ENCODE measurements at places on chromosomes 7 and 10. TPM values are rescaled to one million over a fixed set of nuclear protein-coding genes. Genes with fewer than 3 reads are reported as not detected.

The ERVW-1 gene
- not detected for total RNA-seq

The CYP3A5 gene
- total RNA-seq: 0.24 TPM

The ORAI2 gene
- total RNA-seq: 31.0 TPM

The IFIT1B gene
- not detected for total RNA-seq

GRCh38 chr10:81848931-81849330 is 26.1 kb upstream of the NRG3 start:
- H3K4me1 ChIP-seq: no peaks in the 10 kb centered on the region
- H3K4me3 ChIP-seq: no peak overlapping the region
- no peak for DNase-seq
- no peaks in the 10 kb centered on the region for H3K36me3 ChIP-seq

GRCh38 chr7:52911326-52911725 is 124.1 kb upstream of the POM121L12 start:
- H3K36me3 ChIP-seq: no peaks in the 10 kb centered on the region
- H3K27ac ChIP-seq: no peak overlapping the region
- no peak for DNase-seq
- H3K4me3 ChIP-seq: no peak overlapping the region
- H3K4me1 ChIP-seq: no peaks in the 10 kb centered on the region
- no peaks in the 10 kb centered on the region for H3K27me3 ChIP-seq

DNA sequence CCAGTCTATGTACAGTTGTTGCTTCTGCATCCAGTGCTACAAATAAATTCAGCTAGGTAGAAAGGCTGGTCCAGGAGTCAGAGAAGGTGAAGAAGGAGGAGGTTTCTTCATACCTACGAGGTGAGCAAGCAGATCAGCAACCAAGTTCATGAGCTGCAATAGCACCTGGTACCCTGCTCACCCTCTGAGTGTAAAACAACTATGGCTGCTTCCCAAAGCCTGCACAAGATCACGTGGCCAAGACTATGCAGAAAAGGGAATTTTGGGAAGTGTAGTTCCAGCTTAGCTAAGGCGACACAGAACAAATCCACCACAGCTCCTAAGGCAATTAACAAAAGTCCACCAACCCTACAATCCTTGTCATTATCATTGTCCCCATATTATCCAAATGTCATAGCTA is 95.9 kb upstream of the AUTS2 start:
- H3K27me3 ChIP-seq: peaks cover 5% of the 10 kb centered on the region
- no peak overlapping the region for H3K4me3 ChIP-seq
- no peak for DNase-seq
- no peaks in the 10 kb centered on the region for H3K36me3 ChIP-seq
- peaks cover 6% of the 10 kb centered on the region for H3K4me1 ChIP-seq
- no peak overlapping the region for H3K27ac ChIP-seq

- H3K4me1 ChIP-seq: no peaks in the 10 kb centered on the region
- no peak for DNase-seq
- H3K36me3 ChIP-seq: no peaks in the 10 kb centered on the region
- no peak overlapping the region for H3K27ac ChIP-seq
Observed at GRCh38 chr10:125291836-125292235, 131.5 kb upstream of the CTBP2 start.

DNA sequence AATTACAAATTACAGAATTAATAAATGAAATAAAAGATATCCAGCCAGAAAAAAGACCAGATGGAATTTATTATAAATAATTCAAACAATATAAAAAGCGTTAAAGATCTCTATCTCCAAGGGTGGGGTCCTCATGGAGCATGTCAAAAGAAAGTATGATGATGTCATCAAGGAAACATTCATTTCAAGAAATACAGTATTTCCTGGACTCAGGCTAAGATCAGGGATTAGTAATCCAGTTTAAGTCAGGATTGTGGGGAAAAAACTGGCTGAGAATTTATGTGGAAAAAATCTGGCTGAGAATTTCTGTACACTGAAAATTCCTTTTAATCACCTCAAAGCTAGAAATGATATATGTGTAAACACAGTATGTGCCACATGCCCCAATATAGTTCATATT is 1075.3 kb downstream of the XPNPEP1 start:
- H3K4me1 ChIP-seq: no peaks in the 10 kb centered on the region
- no peaks in the 10 kb centered on the region for H3K36me3 ChIP-seq
- DNase-seq: no peak
- no peak overlapping the region for H3K4me3 ChIP-seq

GRCh38 chr10:81575036-81575435 is 300.0 kb upstream of the NRG3 start:
- peak; percentile 9 for DNase-seq
- no peaks in the 10 kb centered on the region for H3K36me3 ChIP-seq
- no peak overlapping the region for H3K4me3 ChIP-seq
- H3K4me1 ChIP-seq: no peaks in the 10 kb centered on the region
- H3K27ac ChIP-seq: no peak overlapping the region

- no peak for DNase-seq
- H3K4me3 ChIP-seq: peak overlapping the region; percentile 56
- peaks cover 51% of the 10 kb centered on the region for H3K4me1 ChIP-seq
- H3K27me3 ChIP-seq: no peaks in the 10 kb centered on the region
Observed at GRCh38 chr7:94511718-94512117, 2.1 kb downstream of the CASD1 start.

DNA sequence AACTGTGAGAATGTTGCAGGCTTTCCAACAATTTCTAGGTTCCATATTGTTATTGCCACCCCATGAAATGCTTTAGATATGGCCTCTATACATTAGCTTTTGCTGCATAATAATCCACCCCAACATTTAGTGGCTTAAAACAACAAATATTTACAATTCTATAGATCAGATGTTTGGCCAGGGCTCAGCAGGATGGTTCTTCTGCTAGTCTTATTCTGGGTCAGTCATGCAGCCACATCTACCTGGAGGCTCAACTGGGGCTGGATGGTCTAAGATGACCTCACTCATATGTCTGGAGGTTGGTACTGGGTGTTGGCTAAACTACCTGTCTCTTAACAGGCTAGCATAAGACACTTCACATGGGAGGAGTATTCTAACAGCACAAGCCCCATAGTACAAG is 607.3 kb downstream of the LRMDA start:
- H3K4me1 ChIP-seq: peaks cover 17% of the 10 kb centered on the region
- no peaks in the 10 kb centered on the region for H3K27me3 ChIP-seq
- no peak for DNase-seq
- no peaks in the 10 kb centered on the region for H3K36me3 ChIP-seq
- H3K4me3 ChIP-seq: no peak overlapping the region

DNA sequence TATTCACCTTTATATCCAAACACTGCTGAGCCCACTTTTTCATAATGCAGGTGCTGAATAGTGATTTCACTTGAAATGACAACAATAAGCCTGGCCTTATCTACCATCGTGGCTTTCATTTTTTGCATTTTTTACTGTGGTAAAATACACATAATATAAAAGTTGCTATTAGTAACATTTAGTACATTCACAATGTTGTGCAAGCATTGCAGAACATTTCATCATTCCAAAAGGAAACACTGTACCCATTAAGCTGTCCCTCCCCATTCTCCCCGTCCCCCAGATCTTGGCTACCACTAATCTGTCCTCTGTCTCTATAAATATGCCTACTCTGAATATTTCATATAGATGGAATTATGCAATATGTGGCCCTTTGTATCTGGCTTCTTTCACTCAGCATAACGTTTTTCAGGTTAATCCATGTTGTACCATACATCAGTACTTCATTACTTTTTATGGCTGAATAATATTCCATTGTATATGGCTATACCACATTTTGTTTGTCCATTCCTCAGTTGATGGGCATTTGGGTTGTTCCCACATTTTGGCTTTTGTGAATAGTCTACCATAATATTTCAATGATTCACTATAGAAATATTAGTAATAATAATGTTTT is 68.5 kb upstream of the ARID5B start:
- no peak overlapping the region for H3K4me3 ChIP-seq
- H3K27me3 ChIP-seq: no peaks in the 10 kb centered on the region
- H3K27ac ChIP-seq: no peak overlapping the region
- DNase-seq: peak; percentile 84

DNA sequence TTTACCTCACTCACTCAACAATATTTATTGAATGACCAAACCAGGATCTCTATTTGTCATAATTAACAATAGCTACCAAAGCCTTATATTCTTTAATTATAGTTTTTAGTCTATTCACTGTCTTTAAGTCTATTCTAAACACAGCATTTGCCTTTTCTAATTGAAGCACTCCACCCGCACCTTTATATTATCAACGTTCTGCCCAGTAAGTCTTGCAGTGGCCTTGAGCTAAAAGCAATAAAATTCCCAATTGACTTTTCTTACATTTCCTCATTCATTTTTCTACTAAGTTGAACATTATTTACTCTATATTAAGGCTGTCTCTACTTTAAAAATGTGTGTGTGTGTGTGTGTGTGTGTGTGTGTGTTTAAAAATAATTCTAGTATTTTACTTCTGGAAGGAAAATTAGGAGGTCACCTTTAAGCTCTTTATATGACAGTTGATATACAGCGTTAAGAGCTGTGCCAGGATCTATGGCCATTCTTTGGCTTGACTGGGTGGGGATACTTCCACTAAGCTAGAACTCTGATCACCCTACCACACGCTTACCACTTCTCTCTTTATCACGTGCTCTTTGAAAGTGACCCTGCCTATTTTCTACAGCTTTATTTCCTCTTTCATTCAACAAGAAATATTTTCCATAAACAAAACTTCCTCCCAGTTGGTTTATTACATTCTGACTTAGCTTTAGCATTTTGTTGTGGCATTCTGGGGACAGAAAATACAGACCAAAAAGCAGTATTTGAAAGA is 8.8 kb downstream of the PAPSS2 start:
- H3K36me3 ChIP-seq: no peaks in the 10 kb centered on the region
- H3K4me1 ChIP-seq: no peaks in the 10 kb centered on the region
- H3K4me3 ChIP-seq: no peak overlapping the region
- no peak for DNase-seq
- H3K27me3 ChIP-seq: no peaks in the 10 kb centered on the region

DNA sequence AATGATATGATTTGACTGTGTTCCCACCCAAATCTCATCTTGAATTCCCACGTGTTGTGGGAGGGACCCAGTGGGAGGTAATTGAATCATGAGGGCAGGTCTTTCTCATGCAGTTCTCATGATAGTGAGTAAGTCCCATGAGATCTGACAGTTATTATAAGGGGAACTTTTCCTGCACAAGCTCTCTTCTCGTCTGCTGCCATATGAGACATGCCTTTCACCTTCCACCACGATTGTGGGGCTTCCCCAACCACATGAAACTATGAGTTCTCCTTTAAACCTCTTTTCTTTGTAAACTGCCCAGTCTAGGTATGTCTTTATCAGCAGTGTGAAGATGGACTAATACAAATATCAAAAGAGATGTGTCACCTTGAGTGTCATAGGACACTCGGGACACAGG is 502.7 kb upstream of the PODXL start:
- H3K27ac ChIP-seq: no peak overlapping the region
- no peaks in the 10 kb centered on the region for H3K4me1 ChIP-seq
- DNase-seq: no peak
- no peak overlapping the region for H3K4me3 ChIP-seq
- no peaks in the 10 kb centered on the region for H3K36me3 ChIP-seq

DNA sequence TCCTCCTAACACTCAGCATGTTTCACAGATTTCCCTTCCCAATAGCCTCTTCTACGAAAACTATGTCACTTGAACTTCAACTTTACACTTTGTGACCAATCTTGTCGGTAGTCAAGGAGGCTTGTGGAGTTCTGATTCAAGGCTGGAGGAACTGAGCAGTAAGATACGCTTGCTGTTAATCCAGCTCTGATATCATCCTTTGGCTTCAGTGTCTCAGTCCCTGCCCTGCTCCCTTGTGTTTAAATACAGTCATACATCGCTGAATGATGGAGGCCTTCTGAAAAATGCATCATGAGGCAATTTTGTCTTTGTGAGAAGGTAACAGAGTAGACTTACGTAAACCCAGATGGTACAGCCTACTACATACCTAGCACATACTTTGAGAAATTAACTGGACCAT is 173.6 kb downstream of the RNF133 start:
- H3K4me3 ChIP-seq: no peak overlapping the region
- no peaks in the 10 kb centered on the region for H3K27me3 ChIP-seq
- DNase-seq: no peak
- H3K4me1 ChIP-seq: no peaks in the 10 kb centered on the region
- H3K36me3 ChIP-seq: no peaks in the 10 kb centered on the region

- DNase-seq: no peak
- no peaks in the 10 kb centered on the region for H3K4me1 ChIP-seq
- no peaks in the 10 kb centered on the region for H3K36me3 ChIP-seq
- H3K4me3 ChIP-seq: no peak overlapping the region
- H3K27ac ChIP-seq: no peak overlapping the region
Observed at GRCh38 chr7:26989897-26990670, 105.7 kb downstream of the HOXA1 start.

- no peak overlapping the region for H3K27ac ChIP-seq
- H3K36me3 ChIP-seq: peaks cover 10% of the 10 kb centered on the region
- H3K4me3 ChIP-seq: no peak overlapping the region
- H3K4me1 ChIP-seq: no peaks in the 10 kb centered on the region
- H3K27me3 ChIP-seq: no peaks in the 10 kb centered on the region
Observed at GRCh38 chr7:35874886-35875285, 74.0 kb downstream of the SEPTIN7 start.

DNA sequence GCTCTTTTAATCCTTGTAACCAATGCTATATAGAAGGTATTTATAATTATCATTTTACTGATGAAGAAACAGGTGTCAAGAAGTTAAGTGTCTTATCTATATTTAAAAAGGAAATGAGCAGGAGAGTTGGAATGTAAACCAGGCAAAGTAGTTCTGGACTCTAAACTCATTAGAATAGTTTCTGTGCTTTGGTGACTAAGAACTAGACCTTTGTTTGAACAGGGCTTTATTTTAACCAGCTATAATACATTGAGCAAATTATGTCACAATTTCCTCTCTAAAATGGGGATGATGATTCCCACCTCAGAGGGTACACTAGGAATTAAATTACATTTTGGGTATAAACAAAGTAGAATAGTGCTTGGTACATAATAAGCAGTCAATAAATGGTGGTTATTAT is 236.0 kb downstream of the MAGI2 start:
- H3K27me3 ChIP-seq: no peaks in the 10 kb centered on the region
- no peaks in the 10 kb centered on the region for H3K36me3 ChIP-seq
- H3K4me1 ChIP-seq: no peaks in the 10 kb centered on the region

- peaks cover 21% of the 10 kb centered on the region for H3K4me1 ChIP-seq
- no peaks in the 10 kb centered on the region for H3K36me3 ChIP-seq
- no peak for DNase-seq
- H3K27ac ChIP-seq: no peak overlapping the region
Observed at GRCh38 chr7:128458956-128459355, 3.3 kb downstream of the HILPDA start.

All from cardiac muscle cell (in vitro differentiated cells and primary cell).